ENCODE measurements at places on chromosomes 7 and 10. TPM values are rescaled to one million over a fixed set of nuclear protein-coding genes. Genes with fewer than 3 reads are reported as not detected.

The OPN4 gene
- total RNA-seq, result not detected

The PEX1 gene
- total RNA-seq, result 13.3 TPM

The ITGA8 gene
- total RNA-seq, result 0.94 TPM

The LIPK gene
- total RNA-seq, result not detected

The ASIC3 gene
- total RNA-seq, result 0.47 TPM

The TEX36 gene
- total RNA-seq, result not detected

The DYNC1I1 gene
- total RNA-seq, result not detected

The SDK1 gene
- total RNA-seq, result 2.4 TPM

The SFTPA1 gene
- total RNA-seq, result not detected

The ADAM8 gene
- total RNA-seq, result 0.09 TPM

The FAM171A1 gene
- total RNA-seq, result 20.9 TPM

The MSS51 gene
- 0.35 TPM for total RNA-seq

All from pericardium fibroblast (primary cell).